ENCODE measurements at places on chromosomes 3 and 15. TPM values are rescaled to one million over a fixed set of nuclear protein-coding genes. Genes with fewer than 3 reads are reported as not detected.

Gene CFAP92
- 0.15 TPM for total RNA-seq

Gene PCBP4
- total RNA-seq = 28.7 TPM

Gene ZNF662
- total RNA-seq = 0.94 TPM

Gene PP2D1
- not detected for total RNA-seq

Gene CTXN2
- total RNA-seq = not detected

Gene SRGAP3
- total RNA-seq = 1.8 TPM

Gene TF
- total RNA-seq = 1.3 TPM

GRCh38 chr15:23828786-23829185 is 141.7 kb upstream of the NDN start:
- no peaks in the 10 kb centered on the region for H3K27me3 ChIP-seq
- H3K4me1 ChIP-seq = no peaks in the 10 kb centered on the region
- H3K4me3 ChIP-seq = no peak overlapping the region
- H3K27ac ChIP-seq = no peak overlapping the region
- DNase-seq = no peak

DNA sequence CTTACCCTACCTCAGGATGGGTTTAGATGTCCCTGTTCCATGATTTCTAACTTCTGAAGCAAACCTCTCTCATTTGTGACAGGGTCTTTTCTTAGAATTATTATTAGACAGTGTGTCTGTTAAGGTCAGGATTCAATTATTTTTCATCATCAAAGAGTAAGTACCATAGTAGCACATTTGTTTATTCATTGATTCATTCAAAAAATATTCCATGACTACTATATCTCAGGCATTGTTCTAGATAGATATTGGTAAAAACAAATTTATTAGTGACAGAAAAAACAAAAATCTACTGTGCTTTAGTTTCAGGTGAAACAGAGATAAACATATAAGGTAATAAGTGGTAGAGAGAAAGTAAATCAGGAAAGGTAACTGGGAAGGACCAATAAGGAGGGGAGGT is 3.5 kb upstream of the PLOD2 start:
- no peak for DNase-seq
- H3K27me3 ChIP-seq = peaks cover 41% of the 10 kb centered on the region
- no peak overlapping the region for H3K4me3 ChIP-seq
- H3K4me1 ChIP-seq = peaks cover 6% of the 10 kb centered on the region
- H3K36me3 ChIP-seq = peaks cover 3% of the 10 kb centered on the region
- no peak overlapping the region for H3K27ac ChIP-seq

DNA sequence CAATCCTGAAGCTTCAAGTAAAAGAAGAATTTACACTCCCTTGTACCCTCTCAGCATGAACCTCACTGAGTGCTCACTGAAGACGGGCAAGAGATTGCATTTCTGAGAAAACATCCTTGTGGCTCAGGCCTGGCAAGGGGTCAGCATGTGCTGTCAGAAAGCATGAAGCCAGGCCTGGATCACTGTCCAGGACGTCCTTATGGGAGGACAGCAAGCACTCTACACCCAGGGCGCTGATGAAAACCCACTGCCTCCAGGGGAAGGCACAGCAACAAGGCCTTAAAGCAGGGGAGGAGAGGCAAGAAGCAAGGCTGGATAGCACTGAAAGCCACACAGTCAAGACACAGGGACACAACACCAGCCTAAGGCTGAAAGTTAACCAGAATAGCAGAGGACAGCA is 315.4 kb downstream of the OCA2 start:
- DNase-seq = no peak
- no peaks in the 10 kb centered on the region for H3K4me1 ChIP-seq
- H3K4me3 ChIP-seq = no peak overlapping the region
- no peaks in the 10 kb centered on the region for H3K27me3 ChIP-seq
- no peak overlapping the region for H3K27ac ChIP-seq

GRCh38 chr15:73015493-73015892 is 36.8 kb upstream of the NEO1 start:
- peak overlapping the region; percentile 37 for H3K4me3 ChIP-seq
- no peak for DNase-seq
- H3K27ac ChIP-seq = no peak overlapping the region
- H3K36me3 ChIP-seq = no peaks in the 10 kb centered on the region
- peaks cover 21% of the 10 kb centered on the region for H3K27me3 ChIP-seq

- H3K27me3 ChIP-seq = no peaks in the 10 kb centered on the region
- H3K4me3 ChIP-seq = no peak overlapping the region
- peak overlapping the region; percentile 81 for H3K27ac ChIP-seq
These were observed 18.2 kb downstream of the ZNF592 start for GRCh38 chr15:84766461-84767035.

DNA sequence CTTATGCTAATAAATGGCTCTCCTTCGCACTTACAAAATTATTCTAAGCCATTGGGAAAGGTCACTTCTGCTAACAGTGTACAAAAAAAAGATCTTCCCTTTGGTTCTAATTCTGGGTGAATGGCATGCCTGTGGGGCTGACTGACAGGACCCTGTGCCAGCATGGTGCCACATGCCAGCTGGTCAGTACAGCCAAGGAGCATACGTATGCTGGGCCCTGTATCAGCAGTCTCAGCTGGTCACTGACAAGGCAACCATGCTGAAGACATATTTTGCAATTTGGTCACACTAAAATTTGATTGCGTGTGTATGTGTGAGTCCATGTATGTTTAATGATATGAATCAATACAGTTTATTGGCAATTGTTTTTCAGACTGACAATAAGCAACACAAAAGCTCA is 246.1 kb downstream of the TBL1XR1 start:
- H3K4me1 ChIP-seq = peaks cover 5% of the 10 kb centered on the region
- no peak overlapping the region for H3K27ac ChIP-seq
- H3K36me3 ChIP-seq = peaks cover 2% of the 10 kb centered on the region
- H3K4me3 ChIP-seq = no peak overlapping the region
- DNase-seq = no peak
- peaks cover 8% of the 10 kb centered on the region for H3K27me3 ChIP-seq

DNA sequence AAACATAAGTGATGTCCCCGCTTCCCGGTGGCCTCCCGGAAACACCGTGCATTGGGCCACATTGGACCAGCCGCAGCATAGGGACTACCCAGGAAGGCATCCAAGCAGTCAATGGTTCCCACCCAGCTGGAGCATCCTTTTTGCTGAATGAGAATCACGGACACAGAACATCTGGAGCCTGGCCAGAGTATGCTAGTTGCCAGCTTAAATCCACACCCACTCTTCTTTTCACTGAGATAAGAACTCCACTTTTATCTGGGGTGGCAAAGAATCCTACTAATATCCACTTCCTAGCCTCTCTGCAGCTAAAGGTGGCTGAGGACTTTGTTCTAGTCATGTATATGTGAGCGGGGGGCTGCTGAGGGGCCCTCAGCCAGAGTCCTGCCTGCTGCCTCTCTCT is 95.2 kb upstream of the PLXNA1 start:
- H3K27me3 ChIP-seq = no peaks in the 10 kb centered on the region
- H3K36me3 ChIP-seq = peaks cover 5% of the 10 kb centered on the region

- peaks cover 5% of the 10 kb centered on the region for H3K27me3 ChIP-seq
- peaks cover 2% of the 10 kb centered on the region for H3K36me3 ChIP-seq
- H3K4me1 ChIP-seq = peaks cover 2% of the 10 kb centered on the region
- no peak for DNase-seq
- peak overlapping the region; percentile 45 for H3K27ac ChIP-seq
- H3K4me3 ChIP-seq = no peak overlapping the region
These were observed 137.7 kb downstream of the CHSY1 start for GRCh38 chr15:101114166-101114565.

- no peak overlapping the region for H3K4me3 ChIP-seq
- H3K36me3 ChIP-seq = no peaks in the 10 kb centered on the region
- no peak for DNase-seq
- H3K27me3 ChIP-seq = no peaks in the 10 kb centered on the region
- no peaks in the 10 kb centered on the region for H3K4me1 ChIP-seq
- H3K27ac ChIP-seq = no peak overlapping the region
These were observed 220.9 kb upstream of the NANOGP8 start for GRCh38 chr15:35305946-35306345.

- no peak overlapping the region for H3K27ac ChIP-seq
- peaks cover 4% of the 10 kb centered on the region for H3K4me1 ChIP-seq
- no peaks in the 10 kb centered on the region for H3K36me3 ChIP-seq
- no peak for DNase-seq
- no peak overlapping the region for H3K4me3 ChIP-seq
These were observed 110.5 kb upstream of the ABHD17C start for GRCh38 chr15:80584561-80584964.

DNA sequence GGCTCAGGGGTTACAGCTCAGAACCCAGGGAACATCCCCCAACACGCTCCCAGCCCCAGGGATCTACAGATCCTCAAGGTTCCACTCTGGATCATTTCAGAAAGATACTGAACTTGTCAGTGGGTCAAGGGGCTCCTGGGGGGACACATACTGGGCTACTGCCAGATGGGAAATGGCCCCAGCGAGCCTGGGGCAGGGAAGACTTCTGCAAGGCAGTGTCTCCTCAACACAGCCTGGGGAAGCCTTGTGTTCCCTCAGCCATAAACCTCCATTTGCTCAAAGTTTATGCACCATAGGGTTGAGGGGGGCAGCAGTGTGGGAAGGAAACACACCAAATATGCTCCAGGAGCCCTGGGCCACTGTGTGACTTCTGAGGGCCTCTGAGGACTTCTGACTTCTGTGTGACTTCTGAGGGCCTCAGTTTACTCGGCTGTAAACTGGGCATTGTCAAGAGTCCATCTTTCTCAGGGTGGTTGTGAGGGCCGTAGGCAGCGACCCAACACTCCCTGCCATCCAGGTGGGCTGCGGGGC is 58.4 kb downstream of the IQSEC1 start:
- H3K4me1 ChIP-seq = peaks cover 57% of the 10 kb centered on the region
- H3K36me3 ChIP-seq = peaks cover 5% of the 10 kb centered on the region
- no peak for DNase-seq
- peak overlapping the region; percentile 100 for H3K27ac ChIP-seq
- no peaks in the 10 kb centered on the region for H3K27me3 ChIP-seq
- peak overlapping the region; percentile 100 for H3K4me3 ChIP-seq

DNA sequence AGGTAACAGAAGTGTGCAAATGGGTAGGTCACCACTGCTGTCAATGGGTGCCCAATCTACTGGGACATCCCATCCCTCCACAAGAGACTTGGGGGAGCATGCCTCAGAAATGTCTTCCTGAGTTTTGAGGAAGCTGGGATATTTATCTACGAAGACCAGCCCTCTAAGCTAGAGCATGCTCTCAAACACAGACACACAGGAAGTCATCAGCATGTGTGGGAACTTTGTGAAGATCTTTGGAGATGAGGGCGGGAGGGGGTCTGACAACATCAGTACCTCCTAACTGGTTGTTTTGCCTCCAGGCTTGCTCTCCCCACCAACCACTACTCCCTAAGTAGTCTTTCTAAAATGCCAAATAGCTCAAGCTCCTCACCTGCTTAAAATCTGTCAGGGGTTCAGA is 3.5 kb upstream of the MEF2A start:
- H3K36me3 ChIP-seq = no peaks in the 10 kb centered on the region
- H3K27ac ChIP-seq = no peak overlapping the region
- H3K4me3 ChIP-seq = no peak overlapping the region
- no peak for DNase-seq

DNA sequence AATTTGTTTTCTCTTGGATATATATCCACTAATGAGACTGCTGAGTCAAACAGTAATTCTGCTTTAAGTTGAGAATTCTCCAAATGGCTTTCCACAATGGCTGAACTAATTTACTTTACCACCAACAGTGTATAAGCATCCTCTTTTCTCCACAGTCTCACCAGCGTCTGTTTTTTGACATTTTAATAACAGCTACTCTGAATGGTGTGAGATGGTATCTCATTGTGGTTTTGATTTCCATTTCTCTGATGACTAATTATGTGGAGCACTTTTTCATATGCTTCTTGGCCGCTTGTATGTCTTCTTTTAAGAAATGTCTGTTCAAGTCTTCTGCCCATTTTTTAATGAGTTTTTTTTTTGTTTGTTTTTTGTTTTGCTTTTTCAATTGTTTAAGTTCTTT is 206.2 kb downstream of the CTNNB1 start:
- peaks cover 2% of the 10 kb centered on the region for H3K36me3 ChIP-seq
- DNase-seq = no peak
- H3K4me3 ChIP-seq = no peak overlapping the region
- no peaks in the 10 kb centered on the region for H3K27me3 ChIP-seq
- H3K27ac ChIP-seq = no peak overlapping the region
- H3K4me1 ChIP-seq = no peaks in the 10 kb centered on the region

DNA sequence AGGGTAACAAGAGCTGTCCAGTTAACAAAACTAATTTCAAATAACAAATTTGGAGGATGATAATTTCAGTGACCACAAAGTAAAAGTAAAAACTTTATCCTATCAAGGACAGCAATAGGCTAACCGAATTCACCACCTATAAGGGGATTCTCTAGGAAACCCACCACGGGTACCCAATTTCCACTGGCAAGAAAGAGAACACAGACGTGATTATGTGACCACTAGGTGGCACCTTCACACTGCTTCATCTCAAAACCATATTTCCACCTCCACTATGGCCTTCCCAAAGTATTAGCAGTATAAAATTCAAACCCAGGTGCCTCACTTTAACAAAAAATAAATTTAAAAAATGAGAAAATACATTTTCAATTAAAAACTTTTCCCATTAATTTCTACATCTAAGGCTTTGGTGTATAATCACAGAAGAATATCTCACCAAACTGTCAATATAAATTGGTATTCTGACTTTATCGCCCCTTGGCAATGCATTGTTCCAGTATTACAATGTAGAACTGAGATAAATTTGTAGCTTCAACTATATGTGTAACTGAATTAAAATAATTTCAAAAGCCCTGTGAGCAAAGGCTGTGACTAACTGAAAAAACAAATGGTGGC is 96.5 kb downstream of the FSIP1 start:
- peak overlapping the region; percentile 73 for H3K27ac ChIP-seq
- H3K36me3 ChIP-seq = no peaks in the 10 kb centered on the region
- H3K27me3 ChIP-seq = no peaks in the 10 kb centered on the region

GRCh38 chr15:94610485-94610884 is 379.1 kb downstream of the MCTP2 start:
- no peak overlapping the region for H3K27ac ChIP-seq
- H3K4me3 ChIP-seq = no peak overlapping the region
- H3K36me3 ChIP-seq = no peaks in the 10 kb centered on the region
- peaks cover 3% of the 10 kb centered on the region for H3K4me1 ChIP-seq
- no peak for DNase-seq
- H3K27me3 ChIP-seq = peaks cover 33% of the 10 kb centered on the region

DNA sequence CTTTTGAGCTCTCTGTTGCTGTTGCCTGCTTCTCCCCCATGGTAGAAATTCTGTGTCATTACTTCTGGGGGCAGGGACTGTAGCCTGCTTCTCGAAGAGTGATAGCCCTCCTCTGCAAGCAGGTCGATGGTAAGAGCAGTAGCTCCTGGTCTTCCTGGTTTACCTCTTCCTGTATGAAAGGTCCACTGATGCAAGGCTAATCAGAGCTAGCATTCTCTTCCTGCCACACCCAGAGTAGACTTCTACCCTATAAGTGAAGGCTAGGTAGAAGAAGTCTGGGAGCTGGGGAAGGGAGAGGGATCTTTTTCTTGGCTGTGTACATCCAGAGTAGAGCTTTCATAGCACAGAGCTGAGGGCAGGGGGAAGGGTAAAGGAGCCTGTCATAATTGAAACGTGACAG is 357.0 kb downstream of the SQOR start:
- no peaks in the 10 kb centered on the region for H3K36me3 ChIP-seq
- DNase-seq = no peak
- no peaks in the 10 kb centered on the region for H3K4me1 ChIP-seq
- H3K4me3 ChIP-seq = no peak overlapping the region
- no peaks in the 10 kb centered on the region for H3K27me3 ChIP-seq

GRCh38 chr3:183818041-183818620 is 7.2 kb downstream of the MAP6D1 start:
- no peak for DNase-seq
- H3K27me3 ChIP-seq = peaks cover 4% of the 10 kb centered on the region
- H3K36me3 ChIP-seq = no peaks in the 10 kb centered on the region
- no peak overlapping the region for H3K4me3 ChIP-seq

- peaks cover 4% of the 10 kb centered on the region for H3K4me1 ChIP-seq
- no peak for DNase-seq
- no peaks in the 10 kb centered on the region for H3K27me3 ChIP-seq
These were observed 43.8 kb upstream of the LEKR1 start for GRCh38 chr3:156782319-156782718.

- H3K4me1 ChIP-seq = peaks cover 62% of the 10 kb centered on the region
- H3K27me3 ChIP-seq = no peaks in the 10 kb centered on the region
- DNase-seq = no peak
These were observed 6.1 kb downstream of the MSL2 start for GRCh38 chr3:136189859-136190617.
